ENCODE measurements at places on chromosomes 6 and 20.

GRCh38 chr6:139425780-139426179 is 51.3 kb upstream of the CITED2 start:
- no peak for DNase-seq

- no peak for DNase-seq
Observed at GRCh38 chr6:135323979-135324378, 142.9 kb downstream of the MYB start.

DNA sequence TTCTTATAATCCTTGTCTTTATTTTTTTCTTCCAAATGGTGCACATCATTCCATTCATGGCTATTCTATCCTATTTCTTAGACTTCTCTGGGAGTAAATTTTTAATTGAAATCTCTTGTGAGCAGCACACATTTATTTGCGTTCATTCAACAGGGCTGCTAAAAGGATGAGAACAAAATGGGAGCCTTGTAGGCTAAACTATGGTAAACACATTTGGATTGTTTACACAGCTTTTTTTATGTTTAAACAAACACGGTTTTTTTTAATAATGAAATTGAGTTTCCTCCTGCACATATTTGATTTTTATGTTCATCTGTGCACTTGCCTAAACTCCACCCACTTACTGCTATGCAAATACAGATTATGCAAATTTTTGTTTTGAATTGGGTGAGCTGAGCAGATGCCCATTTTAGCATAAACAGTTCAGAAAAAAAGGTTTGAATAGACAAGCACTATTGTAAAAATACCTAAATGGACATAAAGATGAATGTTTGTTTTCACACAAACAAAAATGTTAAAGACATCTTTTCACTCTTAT is 92.0 kb downstream of the OLIG3 start:
- DNase-seq, result no peak

- DNase-seq, result no peak
Observed at GRCh38 chr6:13761361-13762036, 49.9 kb upstream of the RANBP9 start.

DNA sequence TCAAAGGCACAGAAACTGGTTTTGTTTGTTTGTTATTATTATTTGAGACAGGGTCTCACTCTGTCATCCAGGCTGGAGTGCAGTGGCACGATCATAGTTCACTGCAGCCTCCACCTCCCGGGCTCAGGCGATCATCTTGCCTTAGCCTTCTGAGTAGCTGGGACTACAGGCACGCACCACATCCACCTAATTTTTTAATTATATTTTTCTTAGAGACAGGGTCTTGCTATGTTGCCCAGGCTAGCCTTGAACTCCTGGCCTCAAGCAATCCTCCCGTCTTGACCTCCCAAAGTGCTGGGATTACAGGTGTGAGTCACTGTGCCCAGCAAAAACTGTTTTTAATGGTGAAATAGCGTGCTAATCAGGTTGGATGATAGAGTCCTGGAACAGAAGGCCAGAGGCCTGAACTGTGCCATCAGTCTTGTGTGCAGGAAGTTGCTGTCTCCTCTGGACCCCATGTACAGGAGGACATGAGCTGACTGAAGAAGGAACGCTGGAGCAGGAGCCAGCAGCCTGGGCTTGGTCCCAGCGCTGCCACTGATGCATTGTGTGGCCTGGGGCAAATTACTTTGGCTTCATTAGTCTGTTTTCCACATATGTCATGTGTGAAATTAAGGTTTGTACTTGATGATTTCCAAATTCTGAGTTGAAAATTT is 4.9 kb downstream of the TM9SF4 start:
- DNase-seq, result no peak

GRCh38 chr20:17849901-17850683 is 118.5 kb downstream of the SNX5 start:
- no peak for DNase-seq

DNA sequence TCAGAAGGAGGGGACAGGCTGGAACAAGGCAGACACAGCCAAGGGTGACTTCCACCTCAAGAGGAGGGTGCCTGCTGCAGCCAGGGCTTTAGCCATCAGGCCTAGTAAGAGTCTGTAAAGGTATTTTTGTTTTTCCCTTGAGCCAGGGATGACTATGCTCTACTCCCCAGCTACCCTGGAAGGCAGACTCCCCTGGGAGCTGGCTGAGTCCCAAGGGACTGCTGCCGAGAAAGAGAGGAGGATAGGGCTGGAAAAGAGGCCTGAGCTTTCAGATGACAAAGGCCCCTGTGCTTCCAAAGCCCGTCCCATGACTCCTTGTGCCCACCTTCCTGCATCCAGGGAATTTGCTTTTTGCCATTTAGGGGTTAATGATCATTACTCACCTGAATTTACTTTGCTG is 14.0 kb upstream of the GSTA4 start:
- DNase-seq, result no peak

DNA sequence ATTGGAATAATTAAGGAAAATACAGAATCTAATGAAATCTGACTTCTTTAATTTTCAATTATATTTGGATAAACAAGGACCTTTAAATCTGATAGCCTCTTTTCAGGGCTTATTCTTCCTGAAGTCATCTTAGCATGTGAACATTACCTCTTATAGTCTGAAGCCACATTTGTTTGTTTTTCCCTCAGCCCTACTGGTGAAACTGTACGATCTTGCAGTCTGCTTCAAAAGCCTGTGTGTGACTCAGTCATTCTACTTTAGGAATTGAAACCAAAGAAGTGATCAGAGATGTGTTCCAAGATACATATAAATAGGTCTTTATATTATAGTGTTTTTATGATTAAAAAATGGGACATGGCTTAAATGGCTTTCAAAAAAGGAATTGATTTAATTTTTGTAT is 67.5 kb downstream of the MACROD2 start:
- DNase-seq, result no peak

DNA sequence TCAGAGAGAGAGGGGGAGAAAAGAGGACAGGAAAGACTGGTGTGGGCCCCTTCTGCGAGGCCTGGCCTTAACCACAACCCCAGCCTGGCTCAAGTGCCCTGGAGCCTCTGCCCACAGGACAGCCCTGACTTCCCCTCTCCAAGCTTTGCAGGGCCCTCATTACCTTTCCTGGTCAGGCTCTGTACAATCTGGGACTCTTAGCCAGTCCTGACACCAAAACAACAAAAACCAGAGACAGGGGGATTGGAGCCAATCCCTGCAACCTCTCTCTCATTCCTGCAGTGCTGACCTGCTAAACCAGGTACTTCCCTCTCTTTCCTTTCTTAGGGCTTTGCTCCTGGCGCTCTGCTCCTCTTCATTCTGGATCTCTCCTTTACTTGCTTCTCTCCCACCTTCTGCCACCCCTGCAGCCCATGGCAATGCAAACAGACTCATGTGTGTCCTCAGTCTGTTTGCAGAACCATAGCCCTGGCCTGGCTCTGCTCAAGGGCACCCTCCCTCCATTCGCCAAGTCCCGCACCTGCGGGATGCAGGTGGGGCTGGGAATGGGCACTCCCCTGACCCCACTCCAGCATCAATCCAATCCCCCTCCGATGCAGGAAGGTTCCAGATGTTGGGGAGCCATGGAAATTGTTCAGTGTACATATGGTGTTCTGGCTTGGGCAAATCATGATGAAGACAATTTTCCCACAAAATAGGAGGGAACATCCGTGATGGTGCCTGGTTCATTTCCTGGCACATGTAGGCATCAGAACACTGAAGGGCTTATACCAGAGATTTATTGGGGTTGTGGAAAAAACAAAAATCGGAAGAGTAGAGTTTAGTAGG is 38.1 kb downstream of the RPP40 start:
- no peak for DNase-seq

GRCh38 chr6:10412461-10413261 is 2.2 kb downstream of the TFAP2A start:
- DNase-seq, result no peak

DNA sequence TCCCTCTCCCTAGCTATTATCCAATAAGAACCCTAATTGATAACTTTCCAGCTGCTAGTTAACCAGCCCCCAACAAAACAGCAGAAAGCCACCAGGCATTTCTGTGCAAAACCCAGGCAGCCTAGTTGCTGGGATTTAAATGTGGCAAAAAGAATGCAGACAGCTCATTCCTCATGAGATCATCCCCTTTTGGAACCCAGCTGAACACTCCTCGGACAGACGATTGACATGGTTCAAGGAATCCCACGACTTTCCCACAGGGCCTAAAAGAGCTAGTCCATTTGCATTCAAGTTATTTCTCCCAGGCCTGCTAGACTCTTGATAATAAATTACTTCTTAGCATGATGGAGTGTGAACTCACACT is 24.0 kb downstream of the JAG1 start:
- no peak for DNase-seq

GRCh38 chr6:105493736-105494135 is 90.9 kb upstream of the PREP start:
- no peak for DNase-seq

DNA sequence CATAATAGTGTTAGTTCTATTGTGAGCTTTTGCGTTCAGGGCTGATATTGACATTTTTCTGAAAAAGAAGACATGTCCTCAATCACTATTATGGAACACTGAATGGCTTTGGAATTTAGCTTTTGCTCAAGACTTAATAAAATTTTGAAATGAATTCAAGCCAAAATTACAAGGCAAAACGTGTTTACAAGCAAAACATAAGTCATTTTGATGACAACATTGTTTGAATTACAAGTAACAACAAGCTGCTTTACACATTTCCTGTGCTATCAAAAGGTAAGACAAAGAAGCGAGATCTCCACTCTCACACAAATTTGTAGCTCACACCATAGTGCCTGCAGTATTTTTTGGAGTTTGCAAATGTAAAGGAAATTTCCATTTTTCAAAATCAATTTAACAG is 37.4 kb downstream of the POU3F2 start:
- no peak for DNase-seq

DNA sequence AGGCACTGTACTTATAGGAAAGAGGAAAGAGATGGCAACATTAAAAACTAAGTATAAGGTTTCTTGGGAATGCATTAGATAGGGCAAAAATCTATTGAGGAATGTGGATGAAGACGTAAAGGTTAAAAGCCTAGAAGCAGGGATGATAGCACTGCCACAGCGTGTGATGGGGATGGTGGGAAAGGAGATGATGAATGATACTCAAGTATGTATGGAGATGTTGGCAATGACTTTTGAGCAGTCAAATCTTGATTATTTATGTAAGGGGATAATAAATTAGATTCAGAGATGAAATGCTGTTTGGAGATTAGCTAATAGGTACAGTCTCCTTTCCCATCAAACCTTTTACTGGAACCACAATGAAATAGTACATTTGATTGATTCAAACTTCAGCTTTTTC is 432.8 kb downstream of the GRIK2 start:
- no peak for DNase-seq

DNA sequence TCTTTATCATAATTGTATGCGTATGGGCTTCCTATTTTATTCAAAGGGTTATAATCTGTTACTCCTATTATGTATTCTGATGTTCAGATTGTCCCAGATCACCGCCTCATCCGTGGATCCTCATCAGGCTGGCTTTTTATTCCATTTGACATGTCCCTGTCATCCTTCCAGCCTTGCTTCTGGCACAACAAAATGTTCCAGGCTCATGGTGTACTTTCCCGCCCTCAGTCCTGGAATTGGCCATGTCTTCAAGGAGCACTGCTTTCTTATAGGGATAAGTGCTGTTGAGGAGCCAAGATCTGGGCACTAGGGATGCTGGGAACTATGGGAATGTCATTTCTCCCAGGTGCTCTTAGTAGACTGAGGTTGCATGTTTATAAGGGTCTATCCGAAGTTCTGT is 207.8 kb downstream of the JARID2 start:
- no peak for DNase-seq

DNA sequence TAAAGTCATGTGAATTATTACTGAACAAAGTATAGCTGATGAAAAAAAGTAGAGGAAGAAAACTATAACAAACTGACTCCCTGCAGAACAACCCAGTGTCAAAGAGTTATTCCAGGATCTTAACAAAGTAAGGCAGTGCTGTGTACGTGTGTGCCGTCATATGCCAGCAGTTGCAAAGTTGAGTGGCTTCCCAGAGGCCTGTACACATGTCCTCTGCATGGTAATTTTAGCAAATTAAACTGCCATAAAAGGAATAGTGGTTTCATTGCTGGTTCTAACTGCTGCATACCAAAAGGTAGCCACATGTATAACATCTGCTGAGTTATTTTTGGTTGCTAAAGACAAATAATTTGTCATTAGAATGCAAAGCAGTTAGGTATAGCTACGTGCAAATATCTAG is 44.8 kb downstream of the RIPOR2 start:
- DNase-seq, result no peak

- DNase-seq, result no peak
Observed at GRCh38 chr6:17640477-17640917, 40.4 kb downstream of the FAM8A1 start.

DNA sequence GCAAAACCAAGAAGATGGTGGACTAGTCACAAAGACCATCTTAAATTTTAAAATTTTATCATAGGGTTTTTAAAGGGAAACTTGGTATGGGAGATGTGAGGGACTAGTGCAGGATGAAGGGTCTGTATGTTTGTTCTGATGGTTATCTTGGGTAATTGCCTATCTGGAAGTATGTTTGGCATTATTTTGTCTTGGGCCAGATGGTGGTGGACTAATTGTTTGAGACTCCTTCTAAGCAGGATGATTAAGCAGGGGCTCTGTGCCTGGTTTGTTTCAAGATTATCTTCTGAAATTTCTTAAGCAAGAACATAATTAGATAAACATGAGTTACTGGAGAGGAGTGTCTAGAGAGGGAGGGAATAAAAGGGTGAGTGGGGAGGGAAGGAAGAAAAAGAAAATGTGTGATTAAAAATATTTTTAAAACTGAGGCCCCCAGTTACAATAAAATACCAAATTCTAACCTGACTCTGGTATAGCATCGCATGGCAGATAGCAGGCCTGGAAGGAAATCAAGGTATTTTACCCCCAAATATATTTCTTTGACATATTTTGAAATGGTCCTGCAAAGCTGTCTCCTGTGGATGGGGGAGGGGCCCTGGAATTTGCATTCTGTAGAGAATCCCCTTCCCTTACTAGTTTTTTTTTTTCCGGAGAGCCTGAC is 49.9 kb upstream of the FAM184A start:
- no peak for DNase-seq

- DNase-seq, result peak; percentile 4
Observed at GRCh38 chr20:53617791-53618489, 24.3 kb upstream of the ZNF217 start.

DNA sequence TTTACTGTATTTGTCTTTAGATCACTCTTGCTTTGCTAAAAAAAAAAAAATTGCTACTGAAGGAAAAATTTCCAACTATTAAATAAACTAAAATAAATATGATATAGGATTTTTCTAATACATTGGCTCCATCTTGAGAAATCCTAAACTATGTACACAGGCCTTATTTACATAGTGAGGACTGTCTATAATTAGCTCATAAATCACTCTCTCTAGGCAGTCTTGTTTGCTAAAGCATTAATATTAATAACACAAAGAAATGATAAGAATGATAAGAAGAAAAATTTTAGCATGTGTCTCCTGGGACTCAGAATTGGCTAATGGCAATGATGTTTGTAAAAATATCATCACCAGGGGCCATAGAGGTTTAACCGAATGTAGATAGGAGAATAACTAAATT is 13.3 kb upstream of the CRYBG1 start:
- DNase-seq, result no peak

GRCh38 chr6:100160930-100161329 is 166.9 kb upstream of the MCHR2 start:
- no peak for DNase-seq
